Chondrocyte (in vitro differentiated cells): ENCODE measurements at places on chromosomes 3 and 15.

GRCh38 chr15:101255051-101255395, 3.2 kb upstream of the CHSY1 start:
- no peak for DNase-seq

- no peak for DNase-seq
Measured at GRCh38 chr15:68389936-68390817, 41.8 kb downstream of the ITGA11 start.

DNA sequence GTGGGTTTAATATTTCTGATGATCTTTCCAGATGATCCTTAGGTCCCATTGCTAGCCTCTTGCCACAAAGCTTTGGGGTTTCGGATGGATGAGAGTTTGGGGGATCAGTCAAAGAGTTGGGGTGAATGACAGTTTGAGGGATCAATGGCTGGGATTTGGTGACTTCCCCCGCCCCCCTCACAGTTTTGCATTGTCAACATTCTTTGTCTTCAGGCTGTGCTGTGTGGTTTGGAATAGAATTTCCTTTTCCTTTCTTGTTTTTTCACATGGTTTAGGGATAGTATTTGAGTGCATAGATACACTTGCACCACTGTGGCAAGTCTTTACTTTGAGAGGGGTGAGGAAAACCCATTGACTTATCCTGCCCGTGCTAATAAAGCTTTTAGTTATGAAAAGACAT, 14.3 kb downstream of the MEF2A start:
- DNase-seq, result no peak

GRCh38 chr3:181727341-181728032, 15.8 kb downstream of the SOX2 start:
- DNase-seq, result no peak

- no peak for DNase-seq
Measured at GRCh38 chr15:26807517-26808427, 34.9 kb upstream of the GABRB3 start.

DNA sequence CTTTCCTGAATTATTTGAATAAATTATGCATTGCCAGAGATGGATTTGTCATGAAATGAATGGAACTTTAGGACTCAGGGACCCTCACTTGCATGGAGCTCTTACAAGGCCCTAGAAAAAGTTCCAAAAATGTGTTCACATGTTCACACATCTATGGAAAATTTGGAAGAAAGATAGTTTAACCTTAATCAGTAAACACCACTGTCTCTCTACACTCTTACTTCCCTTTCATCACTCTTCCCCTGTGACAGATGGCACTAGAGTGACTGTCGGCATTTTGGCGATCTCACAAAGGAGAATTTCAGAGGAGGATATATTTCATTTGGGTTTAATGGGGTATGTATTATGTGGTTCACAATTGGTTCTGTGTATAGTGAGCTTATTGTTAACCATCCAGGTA, 600.8 kb downstream of the IGSF11 start:
- no peak for DNase-seq

DNA sequence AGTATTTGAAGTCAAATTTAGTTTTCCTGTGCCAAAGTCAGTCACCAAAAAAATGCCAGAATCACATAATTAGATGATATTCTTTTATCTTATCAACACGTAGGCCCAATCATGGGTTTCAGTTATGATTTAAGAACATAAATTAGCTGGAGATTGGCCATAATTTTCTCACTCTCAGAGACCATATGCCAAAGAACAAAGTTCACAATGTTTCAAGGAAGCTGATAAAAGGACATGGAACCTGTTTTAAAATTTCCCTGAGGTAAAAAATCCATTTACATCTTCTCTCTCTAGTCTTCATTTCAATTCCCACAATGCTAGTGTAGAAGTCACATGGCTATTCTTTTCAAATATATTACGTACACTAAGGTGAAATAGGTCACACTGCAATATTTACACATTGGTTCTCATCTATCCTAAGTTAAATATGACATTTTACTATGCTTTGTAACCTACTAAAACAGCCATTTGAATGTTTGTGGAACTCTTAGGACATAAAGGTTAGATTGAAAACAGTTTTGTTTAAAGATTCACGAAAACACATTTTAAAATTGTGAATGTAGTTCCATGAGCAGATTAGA, 42.7 kb upstream of the DCUN1D1 start:
- no peak for DNase-seq

GRCh38 chr3:147393943-147394883, 12.1 kb downstream of the ZIC4 start:
- DNase-seq, result no peak

DNA sequence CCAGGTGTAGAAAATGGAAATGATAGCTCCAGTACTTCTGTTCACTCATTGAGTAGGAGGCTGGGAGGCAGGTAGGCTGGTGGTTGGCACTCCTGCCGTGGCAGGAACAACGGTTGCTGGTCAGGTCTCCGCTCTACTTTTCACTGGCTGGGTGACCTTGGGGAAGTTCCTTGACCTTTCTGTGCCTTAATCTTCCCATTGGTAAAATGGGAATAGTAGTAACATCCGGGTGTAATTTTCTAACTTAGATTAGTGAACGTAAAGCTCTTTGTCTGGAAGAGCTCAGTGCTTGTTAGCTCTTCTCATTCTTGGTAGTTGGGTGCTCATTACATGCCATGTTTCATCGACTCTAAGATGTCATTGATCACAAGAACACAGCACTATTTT, 45.8 kb upstream of the FLNB start:
- DNase-seq, result no peak

DNA sequence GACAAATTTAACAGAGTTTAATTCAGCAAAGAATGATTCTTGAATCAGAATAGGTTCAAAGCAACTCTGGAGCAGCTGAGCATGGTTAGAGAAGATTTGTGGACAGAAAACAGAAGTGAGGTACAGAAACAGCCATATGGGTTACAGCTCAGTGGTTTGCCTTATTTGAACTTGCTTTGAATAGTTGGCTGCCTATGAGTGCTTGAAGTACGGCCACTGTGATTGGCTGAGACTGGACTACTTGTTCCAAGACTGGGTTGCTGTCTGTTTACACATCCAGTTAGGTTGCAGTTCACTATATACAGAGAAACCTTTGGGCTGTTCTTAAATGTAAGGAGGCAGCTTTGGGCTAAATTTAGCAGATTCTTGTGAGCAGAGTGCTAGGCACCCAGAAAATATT, 79.4 kb upstream of the CADPS start:
- DNase-seq, result no peak

GRCh38 chr3:192881159-192881786, 36.4 kb downstream of the MB21D2 start:
- DNase-seq, result no peak

GRCh38 chr3:57063032-57063431, 2.6 kb downstream of the SPATA12 start:
- DNase-seq, result no peak

DNA sequence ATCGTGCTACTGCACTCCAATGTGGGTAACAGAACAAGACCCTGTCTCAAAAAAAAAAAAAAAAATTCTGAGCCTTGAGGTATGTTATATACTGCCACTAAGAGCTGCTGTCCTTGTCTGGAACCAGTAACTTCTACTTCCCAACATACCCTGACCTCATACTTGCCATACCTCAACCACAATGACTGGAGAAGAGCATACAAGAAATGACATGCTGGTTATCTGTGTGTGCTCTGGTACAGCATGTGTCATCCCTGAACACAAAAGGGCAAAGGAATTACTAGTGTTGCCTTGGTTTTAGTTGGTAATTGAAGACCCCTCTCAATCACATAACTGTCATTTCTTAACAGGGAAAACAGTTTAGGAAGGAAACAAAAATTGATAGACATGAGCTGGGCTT, 54.5 kb downstream of the MRPS25 start:
- DNase-seq, result no peak

DNA sequence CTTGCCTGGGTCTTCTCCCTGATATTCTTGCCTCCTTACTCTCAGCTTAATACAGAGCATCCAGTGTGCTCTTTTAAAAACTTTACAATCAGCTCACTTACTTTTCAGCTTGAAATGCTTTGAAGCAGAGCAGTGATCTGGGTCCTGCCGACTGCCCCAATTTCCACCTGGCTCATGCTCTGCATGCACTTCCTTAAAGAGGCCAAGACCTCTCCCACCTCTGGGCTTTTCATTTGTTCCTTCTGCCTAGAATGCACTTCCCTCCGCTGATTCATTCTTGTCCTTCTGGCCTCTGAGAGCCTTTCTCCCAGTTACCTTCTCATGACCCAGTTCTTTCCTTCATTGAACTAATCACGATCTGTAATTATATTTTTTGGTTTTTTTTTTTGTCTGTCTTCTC, 1.9 kb upstream of the CCNDBP1 start:
- DNase-seq, result no peak

GRCh38 chr3:142973217-142974009, 9.9 kb upstream of the PAQR9 start:
- DNase-seq, result no peak

GRCh38 chr15:42955518-42955917, 34.9 kb upstream of the TTBK2 start:
- no peak for DNase-seq

GRCh38 chr3:53382106-53382505, 34.8 kb upstream of the DCP1A start:
- no peak for DNase-seq

DNA sequence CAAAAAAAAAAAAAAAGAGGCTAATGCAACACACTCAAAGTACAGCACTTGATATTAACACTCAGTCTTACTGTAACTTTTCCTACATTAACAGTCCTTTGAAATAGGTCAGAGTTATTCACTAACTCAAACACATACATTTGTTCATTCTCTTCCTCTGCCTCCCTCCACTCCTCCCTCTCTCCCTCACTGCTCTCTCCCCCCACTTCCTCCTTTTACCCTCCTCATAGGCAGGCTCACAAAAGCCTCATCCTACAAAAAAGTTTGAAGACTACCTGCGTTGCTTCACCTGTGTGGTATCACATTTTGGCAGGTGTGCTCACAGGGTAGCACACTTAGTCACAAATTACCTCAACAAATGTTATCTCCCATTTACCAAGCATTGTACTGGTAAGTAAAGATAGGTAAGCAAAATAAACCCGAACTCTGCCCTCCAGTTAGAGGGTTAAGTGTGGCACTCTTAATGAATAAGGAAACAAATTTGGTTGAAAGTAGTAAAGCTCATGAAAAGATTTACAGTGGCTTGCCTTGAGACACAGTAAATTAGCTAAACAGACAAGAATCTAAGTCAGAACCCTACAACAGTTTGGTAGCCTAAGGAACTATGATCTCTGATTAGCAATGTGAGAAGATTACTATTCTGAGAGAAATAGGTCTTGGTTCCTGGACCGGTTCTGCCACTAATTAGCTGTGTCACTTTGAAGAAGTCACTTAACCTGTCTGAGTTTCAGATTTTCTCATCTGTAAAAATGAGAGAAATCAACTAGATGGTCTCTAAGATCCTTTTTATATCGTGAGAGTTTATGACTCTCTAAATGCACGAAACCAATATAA, 151.0 kb upstream of the MLF1 start:
- DNase-seq, result no peak

- no peak for DNase-seq
Measured at GRCh38 chr15:41231422-41232226, 556 bp downstream of the CHP1 start.

DNA sequence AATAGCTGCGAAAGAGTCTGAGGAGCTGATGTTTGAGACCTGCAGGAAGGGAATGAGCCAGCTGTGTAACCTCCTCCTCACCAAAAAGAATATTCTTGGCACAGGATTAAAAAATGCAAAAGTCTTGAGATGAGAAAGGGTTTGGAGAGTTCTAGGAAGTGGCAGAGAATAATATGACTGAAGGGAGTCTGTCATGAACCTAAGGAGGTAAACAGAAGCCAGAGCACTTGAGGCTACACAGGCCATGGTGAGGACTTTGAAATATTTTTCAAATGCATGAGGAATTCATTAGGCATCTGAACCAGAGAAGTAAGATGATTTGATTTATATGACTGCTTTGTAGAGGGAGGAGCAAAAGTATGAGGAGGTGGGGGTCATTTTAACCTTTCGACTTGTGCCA, 347.8 kb downstream of the EPHA3 start:
- DNase-seq, result no peak

DNA sequence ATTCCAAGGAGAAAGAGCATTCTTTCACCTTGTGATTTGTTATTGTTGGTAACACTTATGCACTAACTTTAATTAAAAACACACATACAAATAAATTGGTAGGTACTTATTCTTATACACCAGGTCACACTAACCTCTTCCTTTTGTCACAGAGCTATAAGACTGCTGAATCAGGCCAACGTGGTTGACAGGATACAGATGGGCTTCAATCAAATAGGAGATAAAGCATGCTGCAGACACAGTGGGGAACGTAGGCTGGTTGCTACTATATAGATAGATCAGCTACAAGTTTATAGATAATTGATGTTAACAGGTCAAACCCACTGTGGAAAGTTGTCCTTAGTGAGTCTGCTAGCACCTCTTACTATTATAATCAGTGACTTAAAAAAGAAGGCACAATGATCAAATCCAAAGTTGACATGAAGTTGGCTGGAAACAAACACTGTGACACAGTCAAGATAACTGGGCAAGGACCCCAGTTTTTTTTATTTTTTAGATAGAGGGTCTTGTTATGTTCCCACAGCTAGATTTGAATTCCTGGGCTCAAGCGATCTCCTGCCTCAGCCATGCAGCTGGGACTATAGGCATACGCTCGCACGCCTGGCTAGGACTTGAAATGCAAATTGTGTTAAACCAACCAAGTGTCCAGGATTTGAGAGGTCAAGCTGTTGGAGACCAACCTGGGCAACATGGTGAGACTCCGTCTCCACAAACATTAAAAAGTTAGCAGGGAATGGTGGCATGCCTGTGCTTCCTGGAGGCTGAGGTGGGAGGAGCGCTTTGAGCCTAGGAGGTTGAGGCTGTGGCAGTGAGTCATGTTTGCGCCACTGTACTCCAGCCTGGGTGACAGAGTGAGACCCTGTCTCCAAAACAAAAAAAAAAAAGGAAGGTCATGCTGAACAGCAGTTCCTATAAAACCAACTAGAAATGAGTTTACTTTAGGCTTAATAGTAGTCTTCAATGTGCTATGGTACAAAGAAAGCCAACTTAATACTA, 97.9 kb upstream of the MEX3B start:
- no peak for DNase-seq

DNA sequence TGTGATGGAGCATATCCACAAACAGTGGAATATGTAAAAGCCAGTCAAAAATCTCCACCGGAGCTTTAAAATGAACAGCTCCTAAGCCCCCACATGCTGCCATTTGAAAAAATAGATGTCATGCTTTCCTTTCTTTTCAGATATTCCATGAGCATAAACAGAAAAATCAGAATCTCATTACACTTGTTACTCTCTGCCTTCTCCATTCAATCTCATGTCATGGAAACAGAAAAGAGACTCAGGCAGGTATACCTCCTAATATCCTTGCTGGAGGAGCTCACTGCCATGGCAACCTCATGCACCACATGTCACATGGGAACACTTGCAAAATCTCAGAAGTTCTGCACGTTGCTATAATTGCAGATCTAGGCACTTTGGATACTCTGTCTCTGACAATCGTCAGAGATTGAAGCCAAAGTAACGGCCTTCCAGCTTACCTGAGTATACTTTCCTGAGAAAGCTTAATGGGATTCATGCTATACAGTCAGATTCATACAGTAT, 317.0 kb upstream of the ADAMTS9 start:
- DNase-seq, result no peak
